CD8-positive, alpha-beta T cell (primary cell): ENCODE measurements at places on chromosomes 6 and 20. TPM values are rescaled to one million over a fixed set of nuclear protein-coding genes. Genes with fewer than 3 reads are reported as not detected.

- peak; percentile 29 for DNase-seq
Measured at GRCh38 chr20:1820138-1821079, 74.8 kb upstream of the SIRPA start.

AHI1 gene
- 16.0 TPM for total RNA-seq

DNA sequence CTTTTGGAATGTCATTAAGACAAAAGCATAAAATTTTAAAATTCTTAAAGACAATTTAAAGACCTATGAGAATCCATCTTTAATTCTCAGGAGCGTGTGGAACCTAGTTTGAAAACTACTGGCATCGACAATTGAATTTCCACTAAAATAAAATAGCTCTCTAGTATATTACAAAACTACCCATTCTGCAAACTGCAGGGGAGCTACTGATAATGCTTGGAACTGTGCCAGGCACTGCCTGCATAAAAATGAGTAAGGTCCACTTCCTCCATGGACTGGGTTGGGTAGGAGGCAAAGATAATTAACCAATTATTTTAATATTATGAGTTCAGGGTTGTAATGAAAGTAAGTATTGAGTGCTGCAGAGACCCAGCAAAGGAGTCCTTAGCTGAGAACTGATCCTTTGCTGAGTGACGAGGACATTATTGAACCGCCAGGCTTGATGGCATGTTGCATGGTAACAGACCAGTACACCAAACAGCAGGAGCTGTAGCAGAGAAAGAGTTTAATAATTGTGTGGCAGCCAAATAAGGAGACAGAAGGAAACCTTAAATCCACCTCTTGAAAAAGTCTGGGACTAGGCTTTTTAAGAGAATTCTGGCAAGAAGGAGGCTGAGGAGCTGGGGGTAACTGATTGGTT is 261.3 kb downstream of the ESR1 start:
- DNase-seq, result no peak

DNA sequence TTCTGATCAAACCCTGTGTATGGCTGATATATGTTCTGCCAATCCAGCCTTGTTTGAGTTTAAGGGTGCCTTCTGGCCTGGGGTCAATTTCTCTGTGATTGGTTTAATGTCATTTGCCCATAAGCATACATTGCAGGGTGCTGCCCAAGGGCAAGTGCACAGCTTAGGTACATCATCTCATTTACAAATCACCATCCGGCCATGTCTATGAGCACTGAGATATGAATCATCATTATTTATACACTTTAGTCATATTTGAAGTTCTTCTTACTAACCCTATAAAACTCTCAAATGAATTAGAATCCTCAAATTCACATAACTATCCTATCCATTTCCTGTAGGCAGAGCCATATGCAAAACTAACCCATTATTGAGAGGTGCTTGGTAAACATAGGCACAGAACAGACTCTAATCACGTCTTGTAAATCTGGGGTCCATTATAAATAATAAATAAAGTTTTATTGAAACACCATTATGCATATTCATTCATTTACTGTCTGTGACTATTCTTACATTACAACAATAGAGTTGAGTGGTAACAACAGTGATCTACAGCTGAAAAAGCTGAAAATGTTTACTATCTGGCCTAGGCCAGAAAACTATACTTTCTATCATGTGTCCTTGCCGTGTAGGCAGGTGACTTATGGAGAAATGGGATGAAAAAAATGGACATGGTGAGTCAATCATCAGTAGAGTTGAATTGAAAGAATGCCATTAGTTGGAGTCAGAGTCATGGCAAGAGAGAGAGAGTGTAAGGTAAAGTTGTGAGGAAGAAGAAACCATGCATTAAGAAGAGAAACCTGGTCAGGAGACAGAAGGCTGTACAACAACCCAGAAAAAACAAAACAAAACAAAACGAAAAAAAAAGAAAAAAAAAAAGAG is 25.0 kb downstream of the KCNQ5 start:
- no peak for DNase-seq

PGM3 gene
- 25.8 TPM for total RNA-seq

GRCh38 chr6:100965067-100965466 is 83.9 kb upstream of the ASCC3 start:
- no peak for DNase-seq

STMND1 gene
- total RNA-seq, result not detected

DNA sequence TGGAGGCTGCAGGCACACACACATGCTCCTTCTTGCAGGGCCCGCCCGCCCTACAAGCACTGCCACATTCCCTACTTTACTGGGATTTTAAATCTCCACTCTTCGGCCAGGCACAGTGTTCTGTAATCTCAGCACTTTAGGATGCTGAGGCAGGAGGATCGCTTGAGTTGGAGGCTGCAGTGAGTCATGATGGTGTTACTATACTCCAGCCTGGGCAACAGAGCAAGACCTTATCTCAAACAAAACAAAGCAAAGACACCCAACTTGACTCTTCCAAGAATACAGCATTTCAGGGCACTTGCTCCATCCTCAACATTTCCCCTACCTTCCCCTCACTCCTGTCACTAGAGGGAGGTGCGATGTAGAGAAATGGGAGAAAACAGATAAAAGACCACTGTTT is 194.0 kb downstream of the MYLK4 start:
- no peak for DNase-seq

DNA sequence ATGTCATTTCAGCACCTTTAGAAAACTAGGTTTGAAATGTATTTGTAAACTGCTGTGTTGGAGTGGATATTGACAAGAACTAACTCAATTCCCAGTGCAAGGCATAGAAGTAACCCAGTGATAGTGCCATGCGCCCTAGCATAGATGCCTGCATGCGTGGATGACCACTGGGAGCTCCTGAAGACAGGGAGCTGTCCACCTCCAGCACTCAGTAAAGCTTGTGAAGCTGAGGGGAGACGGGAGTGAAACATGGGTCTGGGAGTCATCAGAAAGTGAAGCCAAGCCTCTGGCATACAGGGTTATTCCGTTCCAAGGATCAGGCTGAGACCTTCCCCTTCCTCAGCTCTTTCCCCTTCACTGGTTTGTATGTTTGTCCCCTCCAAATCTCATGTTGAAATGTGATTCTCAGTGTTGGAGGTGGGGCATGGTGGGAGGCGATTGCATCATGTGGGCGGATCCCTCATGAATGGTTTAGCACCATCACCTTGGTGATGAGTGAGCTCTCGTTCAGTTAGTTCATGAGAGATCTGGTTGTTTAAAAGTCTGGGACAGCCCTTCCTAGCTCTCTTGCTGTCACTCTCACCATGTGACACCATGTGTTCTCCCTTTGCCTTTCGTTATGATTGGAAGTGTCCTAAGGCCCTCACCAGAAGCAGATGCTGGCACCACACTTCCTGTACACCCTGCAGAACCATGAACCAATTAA is 146.5 kb upstream of the FERMT1 start:
- no peak for DNase-seq

DNA sequence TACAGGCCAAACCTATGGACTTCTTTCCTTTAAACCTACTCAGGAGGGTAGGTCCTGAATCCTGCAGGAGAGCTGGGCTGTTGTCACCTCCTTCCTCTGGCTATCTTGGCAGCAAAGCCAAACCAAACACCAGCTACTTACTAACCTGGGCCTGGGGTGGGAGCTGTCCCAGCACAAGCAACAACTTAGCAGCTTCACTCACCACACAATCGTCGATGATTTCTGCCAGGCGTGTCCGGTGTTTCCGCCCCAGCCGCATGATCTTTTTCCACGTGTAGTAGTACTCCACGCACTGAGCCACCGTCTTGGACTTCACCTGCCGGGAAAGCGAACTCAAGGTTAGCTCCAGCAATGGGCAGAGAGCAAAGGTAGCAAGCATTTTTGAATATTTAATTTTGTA is 25.4 kb upstream of the MRPS10 start:
- no peak for DNase-seq

- DNase-seq, result peak; percentile 87
Measured at GRCh38 chr20:63639093-63639975, 12.4 kb upstream of the GMEB2 start.

DEFB132 gene
- not detected for total RNA-seq

RGS17 gene
- not detected for total RNA-seq

TMEM244 gene
- total RNA-seq, result not detected

THBS2 gene
- not detected for total RNA-seq

- no peak for DNase-seq
Measured at GRCh38 chr20:57938158-57939108, 228.6 kb upstream of the PMEPA1 start.

GRCh38 chr6:73017476-73017875 is 207.8 kb downstream of the KHDC1L start:
- DNase-seq, result no peak

ABHD16B gene
- total RNA-seq, result not detected

DNA sequence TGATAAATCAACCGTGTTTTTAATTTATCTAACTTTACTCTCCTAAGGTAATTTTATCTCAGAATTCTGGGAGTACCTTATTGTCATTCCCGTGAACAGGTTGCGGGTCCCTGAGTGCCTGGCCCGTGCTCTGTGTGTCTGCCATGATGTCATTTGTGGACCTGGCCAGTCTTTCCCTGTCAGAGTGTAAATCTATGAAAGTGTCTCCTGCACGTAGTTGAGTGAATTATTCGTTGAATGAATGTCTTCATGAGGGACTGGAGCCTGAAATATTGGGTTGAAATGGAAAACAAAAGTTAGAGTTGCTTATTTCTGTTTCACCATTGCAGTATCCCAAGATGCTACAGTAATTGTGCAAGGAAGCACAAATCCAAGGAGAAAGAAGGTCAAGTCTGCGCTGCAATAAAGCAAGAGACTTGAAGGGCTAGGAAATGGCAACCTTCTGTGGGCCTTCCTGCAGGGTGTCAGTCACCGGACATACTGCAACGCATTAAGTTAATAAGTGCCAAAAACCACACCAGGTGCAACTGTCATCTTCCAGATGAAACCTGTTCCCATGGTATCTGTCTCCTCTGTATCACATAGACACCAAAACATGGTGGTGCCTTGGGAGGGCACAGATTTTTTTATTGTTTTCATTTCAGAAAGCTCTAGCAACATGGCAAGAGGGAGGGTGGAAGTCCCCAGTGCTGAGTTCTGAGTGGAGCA is 135.5 kb downstream of the ZDHHC14 start:
- no peak for DNase-seq

DNA sequence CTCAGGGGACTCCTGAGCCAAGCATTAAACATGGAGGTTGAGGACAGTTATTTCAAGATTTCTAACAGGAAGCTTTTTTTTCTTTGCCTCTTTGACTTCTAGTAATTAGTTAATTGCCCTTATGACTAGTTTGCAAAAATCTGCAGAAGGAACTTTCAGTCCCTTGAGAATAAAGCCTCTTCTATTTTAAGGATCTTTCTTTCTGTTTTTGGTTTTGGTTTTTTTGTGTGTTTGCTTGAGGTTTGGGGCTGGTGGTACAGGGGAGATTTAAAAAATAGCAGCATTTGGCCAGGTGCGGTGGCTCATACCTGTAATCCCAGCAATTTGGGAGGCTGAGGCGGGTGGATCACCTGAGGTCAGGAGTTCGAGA is 259.3 kb downstream of the BMP7 start:
- DNase-seq, result no peak

BMP6 gene
- total RNA-seq, result not detected

DNA sequence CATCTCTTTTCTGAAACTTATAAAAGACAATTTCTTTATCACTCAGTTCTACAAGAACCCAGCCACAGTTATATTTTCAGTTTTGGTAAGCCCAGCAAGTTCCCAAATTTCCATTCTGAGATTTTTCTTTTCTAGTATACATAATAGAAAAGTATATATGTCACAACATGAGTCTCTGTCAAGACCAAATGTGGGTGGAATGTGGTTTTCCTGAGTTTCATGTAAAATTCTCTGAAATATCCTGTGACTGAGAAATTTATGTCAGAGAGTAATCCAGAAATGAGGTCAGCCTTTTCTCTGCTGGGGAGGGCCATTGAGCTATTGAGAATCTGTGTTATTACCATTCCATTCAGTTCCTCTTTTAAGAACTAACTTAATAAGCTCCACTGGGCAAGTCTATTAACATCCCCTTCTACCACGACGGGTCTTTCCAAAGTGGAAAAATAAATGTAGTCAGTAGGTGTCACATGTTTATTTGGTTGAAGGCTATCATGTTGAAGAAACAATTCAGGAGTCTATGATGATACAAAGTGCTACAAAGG is 100.7 kb upstream of the HMGN3 start:
- DNase-seq, result no peak

GRCh38 chr6:5813625-5814027 is 193.1 kb downstream of the NRN1 start:
- no peak for DNase-seq

SPAG4 gene
- 19.7 TPM for total RNA-seq

GRCh38 chr6:21767891-21768648 is 174.5 kb downstream of the SOX4 start:
- DNase-seq, result no peak

- no peak for DNase-seq
Measured at GRCh38 chr20:44097521-44098255, 89.3 kb downstream of the JPH2 start.

ARMC12 gene
- 1.5 TPM for total RNA-seq

DNA sequence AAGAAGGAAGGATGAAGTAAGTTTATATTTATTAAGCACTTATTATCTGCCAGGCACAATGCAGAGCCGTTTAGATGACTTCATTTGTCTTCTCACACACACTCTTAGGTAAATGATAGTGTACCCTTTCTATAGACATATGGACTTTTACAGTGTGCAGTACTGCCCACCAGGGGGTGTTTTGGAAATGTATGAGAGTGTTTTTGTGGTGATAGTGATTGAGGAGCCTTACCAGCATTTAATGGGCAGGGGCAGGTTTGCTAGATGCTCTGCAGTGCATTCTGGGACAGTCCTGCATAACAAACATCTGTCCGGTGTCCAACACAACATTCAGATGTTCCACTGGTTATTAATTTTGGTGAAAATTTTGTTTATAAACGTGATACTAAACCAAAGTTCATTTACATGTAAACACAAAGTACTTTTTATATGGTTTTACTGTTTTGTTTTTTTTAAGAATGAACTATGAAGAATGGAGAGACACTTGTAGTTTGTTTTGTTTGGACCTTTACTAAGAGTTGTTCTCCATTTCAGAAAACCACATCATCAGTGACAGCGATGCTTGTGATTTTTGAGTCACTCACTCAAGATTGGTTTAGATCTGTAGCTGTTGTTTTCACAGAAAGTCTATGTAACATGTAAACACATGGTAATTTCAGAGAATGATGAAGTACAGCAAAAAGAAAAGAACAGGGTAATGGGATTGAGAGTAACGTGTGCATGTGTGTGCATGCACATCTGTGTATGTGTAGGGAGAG is 19.9 kb downstream of the KCNS1 start:
- no peak for DNase-seq

DNA sequence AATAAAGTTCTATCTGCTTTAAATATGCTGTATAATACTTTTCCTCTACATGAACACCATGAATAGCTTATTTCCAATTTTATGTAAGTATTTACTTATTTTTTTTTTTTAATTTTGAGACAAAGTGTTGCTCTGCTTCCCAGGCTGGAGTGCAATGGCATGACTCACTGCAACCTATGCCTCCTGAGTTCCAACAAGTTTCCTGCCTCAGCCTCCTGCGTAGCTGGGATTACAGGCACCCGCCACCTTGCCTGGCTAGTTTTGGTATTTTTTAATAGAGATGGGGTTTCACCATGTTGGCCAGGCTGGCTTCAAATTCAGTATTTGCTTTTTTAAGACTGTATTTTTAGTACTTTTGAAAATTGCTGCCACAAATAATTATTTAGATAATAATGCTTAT is 1365.9 kb downstream of the GRIK2 start:
- DNase-seq, result no peak

C6orf132 gene
- total RNA-seq, result 0.06 TPM

- DNase-seq, result no peak
Measured at GRCh38 chr6:3428247-3428646, 28.6 kb downstream of the SLC22A23 start.

BCAS1 gene
- not detected for total RNA-seq
